ENCODE measurements at places on chromosomes 11 and 22.

GRCh38 chr11:103434073-103434411, 324.8 kb downstream of the DYNC2H1 start:
- DNase-seq, result no peak

DNA sequence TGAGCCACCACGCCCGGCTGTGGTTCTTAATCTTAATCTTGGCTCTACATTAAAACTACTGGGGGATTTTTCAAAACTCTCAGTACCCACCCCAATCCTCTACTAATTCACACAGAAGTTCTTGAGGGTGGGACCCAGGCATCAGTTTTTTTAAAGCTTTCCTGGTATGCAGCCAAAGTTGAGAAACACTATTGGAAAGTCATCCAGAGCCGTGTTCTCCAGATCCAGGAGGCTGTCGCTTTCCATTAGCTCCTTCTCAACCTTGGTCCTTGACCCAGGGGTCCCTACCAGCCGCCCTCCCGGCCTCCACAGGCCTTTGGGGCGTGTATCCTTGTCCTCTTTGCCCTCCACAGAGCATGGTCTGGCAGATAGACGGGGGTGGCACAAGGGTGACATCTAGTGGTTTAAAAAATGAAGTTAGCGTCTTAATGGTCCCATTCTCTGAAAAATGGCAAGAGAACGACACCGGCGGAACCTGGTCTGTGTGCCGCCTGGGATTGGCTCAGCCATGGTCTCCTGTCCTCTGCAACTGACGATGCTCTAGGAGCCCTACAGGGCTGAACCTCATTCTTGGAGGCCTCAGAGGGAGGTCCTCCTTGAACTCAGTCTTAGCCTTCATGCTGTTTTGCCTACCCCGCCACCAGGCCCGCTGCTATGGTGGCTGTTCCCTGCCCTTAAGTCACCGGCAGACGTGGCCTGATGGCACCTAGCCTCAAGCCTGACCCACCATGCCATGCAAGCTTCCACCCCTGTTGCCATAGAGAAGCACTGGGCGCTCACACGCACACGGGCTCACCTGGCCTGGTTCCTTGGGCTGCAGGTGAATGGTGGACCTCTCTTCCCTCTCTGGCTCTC, 152.0 kb upstream of the SYN3 start:
- DNase-seq, result peak; percentile 1

- DNase-seq, result no peak
Measured at GRCh38 chr11:87417951-87418350, 380.2 kb downstream of the TMEM135 start.

DNA sequence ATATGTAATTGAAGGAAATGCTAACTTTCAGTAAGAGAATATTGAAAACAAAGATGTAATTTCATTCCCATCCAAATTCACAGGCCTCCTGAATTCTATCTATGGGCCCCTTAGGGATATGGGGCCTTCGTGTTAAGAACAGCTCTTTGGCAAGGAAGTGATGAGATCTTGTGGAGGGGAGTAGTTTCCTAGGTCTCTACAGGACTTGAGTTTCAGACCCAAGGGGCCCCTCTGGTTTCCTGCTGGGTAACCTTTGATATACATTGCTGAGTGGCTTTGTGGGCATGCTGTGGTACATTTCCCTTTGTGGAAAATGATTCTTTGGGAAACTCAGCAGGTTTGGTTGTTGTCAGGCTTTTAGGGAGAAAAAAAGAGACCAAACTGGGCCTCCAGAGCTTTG, 6.2 kb downstream of the STIM1 start:
- DNase-seq, result no peak

GRCh38 chr22:19022755-19023154, 86.7 kb upstream of the PRODH start:
- DNase-seq, result no peak

GRCh38 chr11:60978546-60979380, 7.3 kb downstream of the CD6 start:
- DNase-seq, result peak; percentile 57

Data from CD4-positive, alpha-beta T cell treated with Interleukin-2 at 100 ng/mL for 4 hours (primary cell).